ENCODE measurements at places on chromosomes 3 and 15. TPM values are rescaled to one million over a fixed set of nuclear protein-coding genes. Genes with fewer than 3 reads are reported as not detected.

DNA sequence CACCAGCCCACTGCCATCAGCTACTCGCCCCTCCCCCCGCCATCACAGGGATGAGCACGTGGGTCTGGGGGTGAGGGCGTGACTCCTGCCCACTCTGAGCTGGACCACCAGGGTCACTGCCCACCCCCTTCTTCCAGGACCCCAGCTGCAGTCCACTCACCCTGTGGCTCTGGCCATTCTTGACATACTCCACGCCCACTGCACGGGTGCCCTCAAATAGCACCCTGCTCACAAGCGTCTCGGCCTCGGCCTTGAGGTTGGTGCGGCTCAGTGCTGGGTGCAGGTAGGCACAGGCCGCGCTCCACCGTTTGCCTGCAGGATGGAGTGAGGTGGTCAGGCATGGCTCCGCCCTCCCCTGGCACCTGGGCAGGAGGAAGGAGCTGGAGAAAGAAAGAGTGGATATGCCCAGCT, 23.9 kb downstream of the CHDH start:
- DNase-seq = no peak
- peak overlapping the region; percentile 49 for H3K27ac ChIP-seq
- no peaks in the 10 kb centered on the region for H3K27me3 ChIP-seq
- no peak overlapping the region for H3K4me3 ChIP-seq
- no peaks in the 10 kb centered on the region for H3K36me3 ChIP-seq
- H3K4me1 ChIP-seq = peaks cover 5% of the 10 kb centered on the region

The KCNAB1 gene
- 1.5 TPM for total RNA-seq

The OSTN gene
- not detected for total RNA-seq

DNA sequence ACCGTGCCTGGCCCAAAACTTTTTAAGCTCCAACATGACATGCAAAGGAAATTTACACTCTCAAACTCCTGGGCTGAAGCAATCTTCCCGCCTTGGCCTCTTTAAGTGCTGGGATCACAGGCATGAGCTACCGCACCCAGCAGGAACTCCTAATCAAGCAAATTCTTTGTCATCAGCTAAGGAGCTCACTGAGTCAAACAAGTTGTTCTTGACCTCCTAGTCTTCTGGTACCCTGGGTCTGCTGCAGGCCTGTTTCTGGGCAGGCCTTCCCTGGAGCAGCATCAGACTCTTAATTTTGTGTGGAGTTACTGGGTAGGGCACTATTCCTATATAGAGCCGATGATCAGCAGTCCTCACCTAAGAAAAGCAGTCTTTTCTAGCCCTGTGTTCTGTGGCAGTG, 68.4 kb upstream of the FLNB start:
- peaks cover 18% of the 10 kb centered on the region for H3K4me1 ChIP-seq
- peak; percentile 33 for DNase-seq
- H3K36me3 ChIP-seq = no peaks in the 10 kb centered on the region
- no peak overlapping the region for H3K4me3 ChIP-seq
- no peak overlapping the region for H3K27ac ChIP-seq
- H3K27me3 ChIP-seq = no peaks in the 10 kb centered on the region

GRCh38 chr3:106862067-106862466, 515.2 kb upstream of the CCDC54 start:
- no peaks in the 10 kb centered on the region for H3K4me1 ChIP-seq
- no peak overlapping the region for H3K27ac ChIP-seq
- H3K27me3 ChIP-seq = no peaks in the 10 kb centered on the region
- no peak overlapping the region for H3K4me3 ChIP-seq
- DNase-seq = no peak

DNA sequence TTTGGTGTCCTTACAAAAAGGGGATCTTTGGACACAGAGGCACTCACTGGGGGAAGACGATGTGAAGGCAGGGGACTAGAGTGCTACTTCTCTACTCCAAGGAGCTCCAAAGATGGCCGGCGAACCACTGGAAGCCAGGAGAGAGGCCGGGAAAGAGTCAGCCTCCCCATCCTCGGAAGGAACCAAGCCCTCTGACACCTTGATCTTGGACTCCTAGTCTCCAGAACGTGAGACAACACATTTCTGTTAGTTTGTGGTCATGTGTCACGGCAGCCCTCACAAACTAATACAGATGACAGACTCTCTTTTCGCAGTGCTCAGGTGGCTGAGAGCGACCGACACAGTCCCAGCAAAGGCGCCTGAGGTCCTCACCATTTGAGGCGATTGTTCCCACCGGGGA, 24.4 kb upstream of the ATP2B2 start:
- H3K4me3 ChIP-seq = no peak overlapping the region
- no peaks in the 10 kb centered on the region for H3K36me3 ChIP-seq

The IRAK2 gene
- 8.7 TPM for total RNA-seq

DNA sequence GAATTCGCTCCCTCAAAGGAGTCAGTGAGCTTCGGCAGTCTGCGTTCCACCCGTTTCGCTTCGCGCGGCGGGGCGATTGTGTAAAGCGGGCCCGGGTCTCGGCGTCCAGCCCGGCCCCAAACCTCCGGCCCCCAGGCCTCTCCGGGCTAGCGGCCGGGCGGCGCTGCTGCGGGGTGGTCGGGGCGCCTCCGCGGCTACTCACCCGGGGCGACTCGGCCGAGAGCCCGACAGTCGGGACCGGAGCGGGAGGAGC, 412 bp downstream of the CHDH start:
- no peaks in the 10 kb centered on the region for H3K36me3 ChIP-seq
- peak overlapping the region; percentile 78 for H3K27ac ChIP-seq
- no peaks in the 10 kb centered on the region for H3K27me3 ChIP-seq
- H3K4me3 ChIP-seq = peak overlapping the region; percentile 20

The MASP1 gene
- 19.5 TPM for total RNA-seq

The SLC6A20 gene
- not detected for total RNA-seq

The C3orf85 gene
- not detected for total RNA-seq

DNA sequence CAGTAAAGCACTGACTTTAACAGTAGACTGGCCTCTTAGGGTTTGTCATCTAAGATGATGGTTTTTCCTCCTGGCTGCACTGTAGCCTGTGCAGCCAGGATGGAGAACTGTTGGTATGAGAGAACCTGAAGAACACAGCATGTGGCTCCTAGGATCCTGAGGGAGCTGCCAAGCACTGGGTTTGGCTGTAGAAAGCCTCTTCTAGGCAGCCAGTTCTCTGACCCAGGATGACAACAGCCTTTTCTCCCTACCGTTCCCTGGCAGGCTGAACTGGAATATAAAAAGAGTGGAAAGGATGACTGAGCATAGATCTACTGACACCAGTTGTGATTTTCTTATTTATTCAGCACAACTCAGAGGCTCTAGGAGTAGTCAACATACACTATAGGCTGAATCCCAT, 34.3 kb upstream of the MANF start:
- no peak overlapping the region for H3K27ac ChIP-seq
- H3K27me3 ChIP-seq = no peaks in the 10 kb centered on the region
- no peaks in the 10 kb centered on the region for H3K36me3 ChIP-seq
- H3K4me1 ChIP-seq = no peaks in the 10 kb centered on the region
- DNase-seq = no peak
- H3K4me3 ChIP-seq = no peak overlapping the region

GRCh38 chr3:123723522-123724168, 138.8 kb upstream of the HACD2 start:
- H3K27ac ChIP-seq = no peak overlapping the region
- no peak overlapping the region for H3K4me3 ChIP-seq
- peak; percentile 58 for DNase-seq
- H3K36me3 ChIP-seq = no peaks in the 10 kb centered on the region
- no peaks in the 10 kb centered on the region for H3K27me3 ChIP-seq

The NOX5 gene
- 0.07 TPM for total RNA-seq

DNA sequence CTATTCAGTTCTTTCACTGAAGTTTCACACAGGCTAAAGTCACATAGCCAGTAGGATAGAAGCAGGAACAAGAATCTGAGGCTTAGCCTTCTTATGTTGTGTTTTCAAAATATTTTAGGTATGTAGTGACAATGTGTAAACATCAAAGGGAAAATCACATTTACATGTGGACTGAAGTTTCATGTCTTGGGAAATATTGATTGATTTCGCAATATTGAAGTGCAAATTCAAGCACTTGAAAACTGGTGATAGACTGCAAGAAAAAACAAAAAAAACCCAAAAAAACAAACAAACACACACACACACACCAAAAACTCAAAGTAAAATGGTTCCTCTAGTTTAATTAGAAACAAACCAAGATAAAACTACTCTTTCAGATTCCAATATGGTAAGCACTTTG, 773.3 kb downstream of the PDCD6IP start:
- no peaks in the 10 kb centered on the region for H3K27me3 ChIP-seq
- H3K4me1 ChIP-seq = no peaks in the 10 kb centered on the region
- DNase-seq = no peak
- H3K4me3 ChIP-seq = no peak overlapping the region
- H3K36me3 ChIP-seq = no peaks in the 10 kb centered on the region
- no peak overlapping the region for H3K27ac ChIP-seq

GRCh38 chr3:10729439-10729838, 86.6 kb upstream of the SLC6A11 start:
- H3K36me3 ChIP-seq = no peaks in the 10 kb centered on the region
- no peaks in the 10 kb centered on the region for H3K4me1 ChIP-seq
- no peak for DNase-seq
- H3K4me3 ChIP-seq = no peak overlapping the region

- no peak overlapping the region for H3K27ac ChIP-seq
- H3K4me1 ChIP-seq = no peaks in the 10 kb centered on the region
- no peaks in the 10 kb centered on the region for H3K27me3 ChIP-seq
These were observed 209.8 kb upstream of the THRB start for GRCh38 chr3:24704496-24704895.

The PTH1R gene
- total RNA-seq = 42.3 TPM

- H3K4me1 ChIP-seq = no peaks in the 10 kb centered on the region
- H3K27me3 ChIP-seq = no peaks in the 10 kb centered on the region
- no peaks in the 10 kb centered on the region for H3K36me3 ChIP-seq
These were observed 24.6 kb upstream of the AP4E1 start for GRCh38 chr15:50883903-50884302.

- no peak overlapping the region for H3K4me3 ChIP-seq
- peaks cover 17% of the 10 kb centered on the region for H3K36me3 ChIP-seq
- no peaks in the 10 kb centered on the region for H3K27me3 ChIP-seq
- peaks cover 46% of the 10 kb centered on the region for H3K4me1 ChIP-seq
These were observed 13.6 kb downstream of the PRKCD start for GRCh38 chr3:53174346-53175250.

DNA sequence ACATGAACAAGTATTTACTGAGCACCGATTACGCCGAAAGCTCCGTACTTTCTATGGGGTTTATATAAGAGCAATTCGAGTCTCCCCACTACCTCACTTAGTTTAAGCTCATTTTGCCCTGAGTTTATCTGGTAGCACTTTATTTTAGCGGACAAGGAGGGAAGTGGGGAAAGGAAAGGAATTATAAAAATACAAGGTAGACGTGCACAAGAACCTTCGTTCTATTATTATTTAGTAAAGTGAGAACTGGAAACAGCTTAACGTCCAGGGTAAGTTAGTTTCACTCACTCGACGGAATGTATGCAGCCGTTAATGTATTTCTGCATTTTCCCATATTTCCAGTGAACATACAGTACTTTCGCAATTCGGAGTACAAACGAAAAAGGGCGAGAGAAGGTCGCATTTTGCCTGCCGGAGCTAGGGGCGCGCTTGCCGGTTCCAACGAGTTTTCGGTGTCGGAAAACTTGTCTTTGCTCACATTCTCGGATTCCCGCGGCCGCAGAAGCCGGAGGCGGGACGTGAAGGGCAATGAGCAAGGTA, 1.2 kb upstream of the STT3B start:
- no peaks in the 10 kb centered on the region for H3K4me1 ChIP-seq
- peak overlapping the region; percentile 90 for H3K4me3 ChIP-seq
- H3K27me3 ChIP-seq = no peaks in the 10 kb centered on the region
- no peaks in the 10 kb centered on the region for H3K36me3 ChIP-seq
- peak overlapping the region; percentile 99 for H3K27ac ChIP-seq
- no peak for DNase-seq

DNA sequence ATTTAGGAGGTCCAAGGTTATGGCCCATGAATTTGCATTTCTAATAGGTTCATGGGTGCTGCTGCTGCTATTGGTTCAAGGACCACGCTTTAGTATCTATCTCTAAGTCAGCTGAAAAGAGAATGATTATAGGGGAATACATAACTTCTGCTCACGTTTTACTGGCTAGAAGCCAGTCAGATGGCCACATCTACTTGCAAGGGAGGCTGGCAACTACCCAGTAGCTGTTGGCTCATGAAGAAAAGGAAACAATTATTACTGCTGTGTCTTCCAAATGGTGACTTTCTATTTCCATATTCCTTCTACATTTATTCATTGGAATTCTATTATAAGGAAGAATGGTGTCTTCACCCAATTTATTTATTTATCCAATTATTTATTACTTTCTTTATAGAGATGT, 54.2 kb downstream of the SLC25A36 start:
- H3K27me3 ChIP-seq = no peaks in the 10 kb centered on the region
- no peaks in the 10 kb centered on the region for H3K4me1 ChIP-seq
- no peaks in the 10 kb centered on the region for H3K36me3 ChIP-seq
- no peak for DNase-seq
- H3K4me3 ChIP-seq = no peak overlapping the region
